ENCODE measurements at places on chromosomes 2 and 18.

DNA sequence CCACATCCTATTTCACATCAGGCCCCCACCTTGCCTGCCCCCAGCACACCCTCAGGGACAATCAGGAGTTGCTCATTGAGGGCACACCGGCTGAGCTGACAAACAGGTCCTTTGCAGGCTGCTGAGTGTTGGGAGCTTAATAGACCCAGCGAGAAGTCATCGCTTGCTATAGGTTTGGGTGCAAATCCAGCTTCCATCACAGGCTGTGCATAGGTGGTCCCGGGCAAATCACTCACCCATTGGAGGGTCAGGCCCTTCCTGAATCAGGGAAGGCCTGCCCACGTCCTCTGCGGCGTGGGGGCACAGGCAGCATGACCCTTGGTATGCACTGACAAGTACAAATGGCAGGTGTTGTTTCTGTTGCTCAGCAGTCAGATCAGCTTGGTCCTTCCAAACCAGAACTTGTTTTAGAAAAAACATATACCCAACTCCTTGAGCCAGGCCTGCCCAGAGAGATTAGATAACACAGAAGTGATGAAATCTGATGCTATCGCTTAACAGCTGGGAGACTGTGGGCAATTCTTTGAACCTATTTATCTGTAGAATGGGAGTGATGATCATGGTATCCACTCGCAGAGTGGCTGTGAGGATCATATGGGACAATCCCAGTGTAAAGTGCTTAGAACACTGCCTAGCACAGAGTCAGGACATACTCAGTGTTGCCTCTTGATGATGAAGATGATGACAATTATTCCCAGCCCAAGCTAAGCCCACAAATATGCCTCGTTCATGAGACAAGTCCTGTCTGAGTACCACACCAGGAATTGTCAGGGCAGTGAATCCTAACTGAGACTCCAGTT lies 34.9 kb downstream of the SMAD7 start:
- no peak for DNase-seq

DNA sequence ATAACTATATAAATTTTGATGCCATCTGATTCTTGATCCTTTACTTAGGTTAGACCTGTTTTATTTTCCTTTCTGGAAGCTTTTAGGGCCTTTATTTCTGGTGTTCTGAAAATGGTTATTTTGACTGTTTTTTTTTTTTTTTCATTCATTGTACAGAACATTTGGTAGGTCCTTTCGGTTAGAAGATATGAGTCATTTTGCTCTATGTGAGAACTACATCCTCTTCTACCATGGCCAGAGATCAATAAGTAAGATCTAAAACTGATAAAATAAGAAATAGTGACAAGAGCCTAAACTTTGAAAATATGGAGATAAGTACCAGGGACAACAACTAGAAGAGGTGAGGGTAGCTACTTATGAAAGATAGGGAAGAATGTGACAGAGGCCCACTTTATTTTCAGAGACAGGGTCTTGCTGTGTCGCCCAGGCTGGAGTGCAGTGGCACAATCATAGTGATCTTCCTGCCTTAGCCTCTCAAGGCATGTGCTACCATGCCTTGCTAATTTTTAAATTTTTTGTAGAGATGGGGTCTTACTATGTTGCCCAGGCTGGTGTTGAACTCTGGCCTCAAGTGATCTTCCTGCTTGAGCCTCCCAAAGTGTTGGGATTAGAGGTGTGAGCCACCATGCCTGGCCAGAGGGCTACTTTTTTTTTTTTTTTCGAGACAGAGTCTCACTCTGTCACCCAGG lies 66.5 kb downstream of the EIF2AK3 start:
- DNase-seq: no peak

- DNase-seq: no peak
Observed at GRCh38 chr2:5976531-5977065, 284.4 kb downstream of the SOX11 start.

- DNase-seq: no peak
Observed at GRCh38 chr2:111675419-111676194, 208.4 kb downstream of the ANAPC1 start.

- no peak for DNase-seq
Observed at GRCh38 chr2:150698016-150698661, 210.7 kb upstream of the RND3 start.

DNA sequence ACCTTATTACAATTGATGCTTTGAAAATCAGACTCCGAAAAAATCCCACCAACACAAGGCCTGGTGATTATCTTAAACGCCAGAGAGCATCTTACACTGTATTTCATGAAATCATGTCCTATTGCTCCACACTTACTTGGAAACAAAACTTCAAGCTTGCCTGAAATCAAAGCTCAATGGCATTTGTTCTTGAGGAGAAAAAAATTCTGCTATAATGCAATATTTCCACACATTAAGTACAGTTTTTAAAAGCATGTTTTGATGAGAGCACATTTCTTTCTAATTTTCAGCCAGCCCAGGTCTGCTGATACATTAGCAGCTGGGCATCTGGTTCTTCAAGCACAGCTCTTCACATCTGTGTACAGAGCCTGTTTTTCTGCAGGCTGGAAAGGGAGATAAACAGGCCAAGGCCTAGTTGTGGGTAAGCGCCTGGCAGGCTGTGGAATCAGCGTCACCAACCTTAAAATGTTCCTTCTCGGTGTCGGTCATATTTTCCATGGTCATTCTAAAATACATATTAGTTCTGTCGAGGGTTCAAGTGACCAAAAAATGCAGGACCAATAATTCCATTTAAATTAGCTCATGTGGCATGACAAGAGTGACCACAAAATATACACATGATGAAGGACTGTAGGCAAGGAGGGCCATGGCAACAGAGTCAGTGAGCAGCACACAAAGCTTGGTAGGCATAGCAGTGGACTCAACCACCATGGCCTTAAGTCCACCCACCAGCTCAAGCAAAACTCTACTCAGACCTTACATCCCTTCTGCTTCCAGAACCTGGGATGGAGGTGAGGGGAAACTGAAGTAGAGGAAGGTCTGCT lies 20.9 kb downstream of the SLC8A1 start:
- no peak for DNase-seq

- DNase-seq: no peak
Observed at GRCh38 chr2:232367591-232368233, 10.8 kb upstream of the ALPP start.

GRCh38 chr2:127589841-127590240 lies 54.4 kb downstream of the MYO7B start:
- DNase-seq: no peak

DNA sequence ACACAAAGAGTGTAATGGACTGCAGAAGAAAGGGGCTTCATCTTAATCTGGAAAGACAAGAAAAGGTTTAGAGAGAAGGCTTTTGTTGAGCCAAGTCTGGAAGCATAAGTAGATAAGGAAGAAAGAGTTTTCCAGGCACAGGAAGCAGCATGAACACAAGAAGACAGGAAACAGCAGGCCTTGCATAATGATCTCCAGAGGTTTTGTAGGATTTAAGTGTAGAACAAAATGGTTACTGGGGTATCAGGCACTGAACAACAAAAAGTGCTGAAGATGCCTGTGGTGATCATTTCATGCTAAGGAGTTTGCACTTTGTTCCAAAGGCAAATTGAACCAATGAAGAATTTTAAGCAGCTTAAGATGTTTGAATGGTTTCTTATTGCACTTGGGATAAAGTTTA lies 281.6 kb upstream of the TANK start:
- no peak for DNase-seq

GRCh38 chr2:168650781-168651180 lies 151.7 kb upstream of the NOSTRIN start:
- DNase-seq: no peak

GRCh38 chr2:3670941-3671340 lies 12.9 kb downstream of the ALLC start:
- no peak for DNase-seq

GRCh38 chr2:233048569-233049193 lies 11.5 kb upstream of the INPP5D start:
- no peak for DNase-seq

- DNase-seq: no peak
Observed at GRCh38 chr18:43650426-43650825, 373.1 kb upstream of the SYT4 start.

GRCh38 chr2:175414882-175415487 lies 233.5 kb upstream of the ATP5MC3 start:
- DNase-seq: no peak

GRCh38 chr2:10544252-10544651 lies 96.1 kb upstream of the ODC1 start:
- peak; percentile 30 for DNase-seq

GRCh38 chr2:147223119-147223518 lies 621.7 kb upstream of the ACVR2A start:
- DNase-seq: no peak

- DNase-seq: no peak
Observed at GRCh38 chr2:34570266-34570872, 971.3 kb upstream of the FAM98A start.

All from CD4-positive, alpha-beta T cell treated with Interferon alpha-2 for 1 hour (primary cell).